Stimulated activated CD8-positive, alpha-beta memory T cell treated with anti-CD3 and anti-CD28 coated beads, Interleukin-15, amount 100 ng/mL, for 4 hours (primary cell): ENCODE measurements at places on chromosomes 7 and 10.

- no peak for DNase-seq
These were observed 140.0 kb downstream of the RAPGEF5 start for GRCh38 chr7:22216832-22217475.

- no peak for DNase-seq
These were observed 49.2 kb upstream of the ANKRD1 start for GRCh38 chr10:90969947-90970673.

DNA sequence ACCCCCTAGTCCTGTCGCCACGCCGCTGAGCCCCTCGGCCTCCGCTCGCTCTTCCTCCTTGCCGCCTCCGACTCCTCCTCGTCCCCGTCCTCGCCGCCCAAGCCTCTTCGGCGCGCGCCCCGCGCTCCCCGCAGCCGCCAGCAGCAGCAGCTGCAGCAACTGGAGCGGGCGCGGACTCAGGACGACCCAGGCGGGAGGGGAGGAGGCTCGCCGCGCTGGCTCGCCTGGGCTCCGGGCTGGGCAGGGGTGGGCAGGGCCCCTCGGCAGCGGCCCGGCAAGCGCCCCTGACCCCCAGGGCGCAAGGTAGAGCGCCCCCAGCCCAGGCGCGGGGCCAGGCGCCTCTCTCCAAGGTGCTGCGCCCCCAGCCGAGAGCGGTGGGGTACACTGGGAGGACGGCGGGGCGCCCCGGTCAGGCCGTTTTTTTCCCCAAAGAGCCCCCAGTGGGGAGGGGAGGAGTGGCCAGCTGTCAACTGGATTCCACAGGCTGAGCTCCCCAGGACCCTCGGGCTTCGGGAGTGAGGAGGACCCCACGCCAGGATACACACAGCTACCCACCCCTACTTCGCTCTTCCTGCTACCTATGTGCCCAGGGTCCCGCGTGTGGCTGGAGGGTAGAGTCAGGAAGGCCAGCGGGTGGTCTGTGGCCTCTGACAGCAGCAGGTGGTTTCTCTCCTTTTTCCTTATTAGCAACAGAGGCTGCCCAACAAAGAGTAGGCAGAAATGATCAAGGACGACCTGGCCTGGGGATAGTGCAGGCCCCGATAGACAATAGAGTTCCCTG is 903 bp upstream of the KCNMA1 start:
- no peak for DNase-seq

- DNase-seq: no peak
These were observed 12.1 kb downstream of the CRYGN start for GRCh38 chr7:151427705-151428377.

- peak; percentile 14 for DNase-seq
These were observed 37.8 kb upstream of the PSAP start for GRCh38 chr10:71888623-71889387.

DNA sequence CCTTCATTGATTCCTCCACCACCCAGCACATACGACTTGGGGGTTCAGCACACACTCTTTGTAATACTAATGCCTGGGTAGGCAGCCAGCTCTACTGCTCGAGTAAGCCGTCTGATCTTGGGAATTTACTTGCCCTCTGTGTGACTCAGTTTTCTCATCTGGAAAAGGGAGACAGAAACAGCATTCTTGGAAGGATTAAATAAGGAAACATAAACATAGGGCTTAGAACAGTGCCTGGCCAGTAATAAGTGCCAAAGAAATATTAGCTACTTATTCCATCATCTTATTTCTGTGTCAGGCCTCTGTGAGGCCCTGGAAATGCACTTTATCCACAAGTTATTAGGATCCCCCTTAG is 130.1 kb downstream of the TNS3 start:
- no peak for DNase-seq

DNA sequence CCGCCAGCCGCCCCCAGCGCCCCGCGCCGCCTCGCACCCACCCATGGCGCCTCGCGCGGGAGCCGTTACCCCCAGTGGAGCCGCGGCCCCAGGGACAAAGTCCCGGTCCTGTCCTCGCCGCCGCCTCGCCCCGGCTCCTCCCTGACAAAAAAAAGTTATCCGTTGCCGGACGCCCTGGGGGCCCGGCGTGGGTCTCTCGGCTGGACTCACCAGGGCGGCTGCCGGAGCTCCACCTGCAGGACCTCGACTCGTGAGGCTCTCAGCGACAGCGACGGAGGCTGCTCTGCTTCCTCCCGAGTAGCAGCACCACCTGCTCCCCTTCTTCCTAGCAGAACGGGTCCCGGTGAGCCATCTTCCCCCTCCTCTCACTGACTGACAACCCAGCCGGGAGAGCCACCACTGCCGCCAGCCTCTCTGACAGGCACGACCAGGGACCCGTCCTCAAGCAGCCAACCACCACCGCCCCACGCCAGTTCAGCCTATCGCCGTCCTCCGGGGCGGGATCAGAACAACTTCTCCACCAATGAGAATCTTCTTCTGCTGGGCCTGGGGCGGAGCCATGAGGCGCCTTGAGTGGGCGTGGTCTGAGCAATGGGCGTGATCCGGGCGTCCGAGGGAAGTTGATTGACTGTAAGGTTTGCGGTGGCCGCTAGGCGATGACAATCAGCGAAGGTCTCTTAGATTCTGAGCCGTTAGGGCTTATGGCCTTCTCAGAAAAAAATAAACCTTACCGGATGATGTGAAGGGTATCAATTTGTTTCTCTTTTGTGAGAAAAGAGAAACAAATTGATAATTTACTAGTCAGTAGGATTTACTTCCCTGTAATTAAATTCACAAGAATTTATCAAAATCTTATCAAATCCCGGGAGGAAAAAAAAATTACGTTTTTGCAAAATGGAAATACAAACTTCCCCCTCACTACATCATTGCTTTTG is at the start of gene HYCC1:
Gene HYCC1, minus strand, starts transcription at position 416 of the 935 bp plus-strand sequence. CDS start 23,019 bp downstream, outside the sequence.
- DNase-seq: peak; percentile 95

DNA sequence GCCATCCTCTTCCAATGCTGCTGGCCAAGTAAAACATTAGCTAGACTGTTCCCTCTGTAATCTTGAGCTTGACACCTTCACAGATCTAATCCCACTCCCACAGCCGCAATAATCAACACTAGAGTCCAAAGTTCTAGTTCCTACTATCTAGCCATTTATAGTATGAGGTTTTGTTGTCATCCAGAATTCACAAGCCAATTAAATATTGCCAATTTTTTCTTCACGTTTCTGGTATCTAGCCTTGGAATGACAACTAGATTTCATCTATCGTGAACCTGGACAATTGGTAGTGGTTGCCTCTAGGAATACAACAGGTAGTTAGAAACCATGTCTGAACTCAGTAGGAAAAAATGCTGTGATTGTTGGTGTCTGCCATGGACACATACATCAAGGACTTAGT is 10.4 kb downstream of the WASL start:
- DNase-seq: no peak

DNA sequence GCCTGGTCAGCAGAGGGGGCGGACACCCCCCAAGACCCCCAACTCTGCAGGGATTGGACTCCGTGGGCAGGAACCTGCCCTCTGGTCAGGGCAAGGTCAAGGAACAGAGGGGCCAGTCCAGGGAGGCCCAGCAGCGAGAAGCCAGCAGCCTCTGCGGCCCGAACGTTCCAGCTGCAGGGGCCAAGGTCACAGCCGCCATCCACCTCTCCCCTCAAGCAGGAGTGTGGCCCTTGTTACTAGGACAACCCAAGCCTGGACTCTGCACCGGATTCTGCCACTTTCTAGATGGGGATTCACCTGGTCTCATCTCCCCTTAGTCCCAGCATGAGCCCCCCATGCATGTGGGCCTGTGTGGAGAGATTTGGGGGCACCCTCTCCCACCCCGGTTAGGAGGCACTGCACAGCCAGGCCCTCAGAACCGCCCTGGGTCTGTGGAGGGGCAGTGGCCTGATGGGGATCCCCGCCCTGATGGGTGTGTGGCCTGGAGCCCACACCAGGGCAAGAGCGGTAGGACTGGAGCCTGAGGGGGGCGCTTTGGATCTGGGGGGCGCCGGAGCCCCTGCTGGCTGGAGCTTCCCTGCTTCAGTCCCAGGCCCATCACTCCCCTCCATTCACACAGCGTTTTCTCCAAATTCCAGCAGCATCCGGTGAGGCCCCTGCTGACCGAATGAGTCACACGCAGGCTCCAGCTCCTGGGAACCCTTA is 18.1 kb downstream of the ADGRA1 start:
- DNase-seq: no peak

- DNase-seq: no peak
These were observed 5.9 kb downstream of the MAP3K8 start for GRCh38 chr10:30439931-30440330.

DNA sequence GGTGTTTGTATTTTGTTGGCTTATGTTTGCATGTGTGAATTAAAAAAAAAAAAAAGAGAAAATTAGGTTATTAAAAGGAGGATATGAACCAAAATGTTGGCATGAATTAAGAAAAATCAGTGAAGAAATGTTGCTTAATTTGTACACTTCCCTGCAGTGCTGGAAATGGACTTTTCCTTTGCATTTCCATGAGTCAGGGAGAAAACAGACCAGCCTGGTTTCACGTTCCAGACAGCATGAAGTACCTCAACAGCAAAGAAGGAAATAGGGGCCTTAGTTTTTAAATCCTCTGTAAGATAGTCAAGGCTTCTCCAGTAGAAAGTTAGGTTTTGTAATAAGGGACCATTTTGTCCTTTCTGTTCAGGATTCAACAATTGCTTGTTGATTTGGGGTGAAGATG is 159.7 kb downstream of the CELF2 start:
- no peak for DNase-seq

DNA sequence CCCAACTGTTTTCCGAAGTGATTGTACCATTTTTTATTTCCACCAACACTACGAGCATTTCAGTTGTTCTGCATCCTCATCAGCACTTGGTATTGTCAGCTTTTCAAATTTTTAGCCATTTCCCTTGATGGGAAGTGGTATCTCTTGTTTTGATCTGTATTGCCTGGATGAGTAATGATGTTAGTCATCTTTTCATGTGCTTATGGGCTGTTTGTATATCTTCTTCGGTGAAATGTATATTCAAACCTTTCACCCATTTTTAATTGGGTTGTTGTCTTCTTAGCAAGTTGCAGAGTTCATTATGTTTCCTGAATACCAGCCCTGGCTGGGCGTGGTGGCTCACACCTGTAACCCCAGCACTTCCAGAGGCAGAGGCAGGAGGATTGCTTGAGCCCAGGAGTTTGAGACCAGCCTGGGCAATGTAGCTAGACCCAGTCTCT is 22.1 kb downstream of the CLIP2 start:
- no peak for DNase-seq

- DNase-seq: no peak
These were observed 35.1 kb downstream of the SMNDC1 start for GRCh38 chr10:110269374-110270318.

GRCh38 chr10:106189292-106189691 is 975.2 kb downstream of the SORCS1 start:
- no peak for DNase-seq

GRCh38 chr7:6496842-6497636 is 49.3 kb upstream of the DAGLB start:
- no peak for DNase-seq

DNA sequence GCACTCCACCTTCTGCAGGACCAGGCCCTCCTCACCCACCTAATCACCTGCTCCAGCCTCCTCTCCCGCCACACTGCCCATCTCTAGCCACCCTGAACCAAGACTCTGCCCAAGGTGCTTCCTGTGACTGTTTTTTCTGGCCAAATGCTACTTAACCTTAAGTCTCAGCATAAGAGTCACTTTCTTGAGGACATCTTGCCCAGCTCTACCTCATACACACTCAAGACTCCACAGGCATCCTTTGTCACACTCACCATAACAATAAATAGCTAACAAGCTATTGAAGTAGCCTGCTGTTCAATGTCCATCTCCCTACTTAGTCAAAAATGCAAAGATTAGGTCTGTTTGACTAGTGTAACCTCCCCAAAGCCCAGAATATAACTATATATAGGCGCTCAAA is 455.4 kb upstream of the NFE2L3 start:
- DNase-seq: no peak

DNA sequence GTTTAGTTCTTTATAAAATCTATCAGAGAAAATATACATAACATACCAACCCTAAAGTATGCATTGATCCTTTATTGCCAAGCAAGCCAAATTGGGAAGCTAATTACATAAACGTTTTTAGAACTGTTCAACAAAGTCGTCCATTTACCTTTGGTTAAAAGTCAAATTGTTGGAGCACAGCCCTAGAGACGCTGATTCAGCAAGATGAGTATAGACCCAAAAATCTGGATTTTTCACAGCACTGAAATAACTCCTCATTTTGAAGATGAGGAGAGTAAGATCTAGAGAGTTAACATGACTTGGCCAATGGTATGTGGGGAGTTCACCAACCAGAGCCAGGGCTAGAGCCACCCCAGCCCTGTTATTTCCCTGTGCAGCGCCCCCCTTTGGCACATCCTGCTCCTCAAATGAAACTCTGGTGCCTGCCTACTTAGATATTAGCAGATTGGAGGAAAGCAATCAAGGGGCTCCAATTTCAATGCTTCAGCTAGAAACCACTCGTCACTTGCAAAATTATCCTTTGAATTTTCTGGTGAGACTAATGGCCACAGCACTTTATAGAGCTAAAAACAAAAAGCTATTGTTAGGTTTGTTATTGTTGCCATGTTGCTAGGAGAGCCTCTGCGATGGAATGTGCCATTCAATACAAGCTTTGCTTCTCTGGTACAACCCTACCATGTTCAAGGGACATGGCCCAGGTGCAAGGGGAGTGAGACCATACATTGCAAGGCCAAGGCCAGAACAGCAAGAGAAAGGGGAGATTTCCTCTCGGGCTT is 132.6 kb upstream of the ZEB1 start:
- no peak for DNase-seq

- no peak for DNase-seq
These were observed 39.9 kb upstream of the PPP2R2D start for GRCh38 chr10:131860806-131861440.

DNA sequence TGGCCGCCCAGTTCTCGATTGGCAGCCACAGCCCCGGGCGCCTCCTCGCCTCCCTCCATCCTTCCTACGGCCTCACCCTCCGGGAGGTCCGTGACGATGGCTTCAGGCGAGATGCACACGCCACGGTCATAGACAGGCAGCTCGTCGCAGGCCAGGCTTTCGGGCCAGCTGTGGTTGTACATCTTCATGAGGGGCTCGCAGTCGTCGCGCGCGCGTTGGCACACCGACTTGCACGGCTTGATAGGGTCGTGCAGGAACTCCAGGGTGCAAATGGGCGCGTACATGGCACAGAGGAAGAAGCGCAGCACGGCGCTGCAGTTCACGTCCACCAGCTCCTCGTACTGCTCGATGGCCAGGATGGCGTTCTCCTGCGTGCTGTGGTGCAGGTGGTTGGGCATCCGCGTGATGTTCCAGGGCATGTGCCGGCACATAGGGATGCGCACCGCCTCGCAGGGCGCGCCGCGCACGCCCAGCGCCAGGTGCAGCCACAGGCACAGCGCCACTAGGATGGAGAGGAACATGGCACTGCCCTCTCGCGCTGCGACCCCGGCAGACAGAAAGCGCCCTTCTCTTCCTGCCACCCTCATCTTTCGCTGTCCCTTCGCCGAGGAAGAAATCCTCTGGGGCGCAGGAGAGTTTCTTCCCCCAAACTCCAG is 472 bp downstream of the SFRP4 start:
- no peak for DNase-seq

GRCh38 chr10:88725798-88726197 is 19.7 kb downstream of the LIPK start:
- DNase-seq: no peak
